ENCODE measurements at places on chromosomes 13 and 19. TPM values are rescaled to one million over a fixed set of nuclear protein-coding genes. Genes with fewer than 3 reads are reported as not detected.

DNA sequence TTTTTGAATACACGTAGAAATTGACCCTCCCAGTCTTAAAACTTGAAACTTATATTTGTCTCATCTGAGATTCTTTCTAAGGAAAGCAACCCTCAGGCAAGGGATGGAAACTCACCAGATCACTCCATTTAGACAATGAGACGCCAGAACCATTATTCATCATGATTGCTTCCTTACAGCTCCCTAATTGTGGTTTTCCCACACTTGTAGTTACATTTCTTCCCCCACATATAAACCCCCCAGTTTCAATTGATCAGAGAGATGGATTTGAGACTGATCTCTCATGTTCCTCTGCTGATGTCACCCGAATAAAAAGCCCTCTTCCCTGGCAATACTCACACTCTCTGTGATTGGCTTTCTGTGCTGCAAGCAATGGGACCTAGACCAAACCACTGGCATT lies 197.9 kb upstream of the STARD13 start:
- peak; percentile 28 for DNase-seq

DNA sequence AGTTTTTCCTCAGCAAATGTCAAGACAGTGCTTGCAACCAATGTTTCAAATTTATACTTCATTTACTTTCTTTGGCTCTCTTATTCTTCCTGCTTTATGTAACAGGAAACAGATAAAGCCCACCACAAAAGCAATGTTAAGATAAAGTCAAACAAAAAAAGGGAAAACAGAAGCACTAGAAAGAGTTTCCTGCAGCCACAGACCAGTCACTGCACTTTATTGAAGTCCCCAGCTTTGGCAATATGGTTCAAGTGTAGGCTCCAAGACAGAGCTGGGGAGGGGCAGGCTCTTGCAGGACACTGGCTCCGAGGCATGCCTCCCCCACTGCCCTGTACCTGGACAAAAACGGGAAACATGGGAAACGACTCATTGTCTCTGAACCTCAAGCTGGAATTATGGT lies 15.3 kb upstream of the CDC16 start:
- DNase-seq: no peak

GRCh38 chr19:34904664-34905527 lies 21.8 kb upstream of the ZNF30 start:
- no peak for DNase-seq

ZNF837 gene
- total RNA-seq: 0.56 TPM
